ENCODE measurements at places on chromosomes 1 and 21.
A peak's percentile ranks its signal among the peaks of the same experiment; 100 is the strongest.

- no peak for DNase-seq
Measured at GRCh38 chr1:19892129-19892528, 9.9 kb downstream of the OTUD3 start.

GRCh38 chr1:167605576-167605975 is 24.5 kb upstream of the RCSD1 start:
- no peak for DNase-seq

DNA sequence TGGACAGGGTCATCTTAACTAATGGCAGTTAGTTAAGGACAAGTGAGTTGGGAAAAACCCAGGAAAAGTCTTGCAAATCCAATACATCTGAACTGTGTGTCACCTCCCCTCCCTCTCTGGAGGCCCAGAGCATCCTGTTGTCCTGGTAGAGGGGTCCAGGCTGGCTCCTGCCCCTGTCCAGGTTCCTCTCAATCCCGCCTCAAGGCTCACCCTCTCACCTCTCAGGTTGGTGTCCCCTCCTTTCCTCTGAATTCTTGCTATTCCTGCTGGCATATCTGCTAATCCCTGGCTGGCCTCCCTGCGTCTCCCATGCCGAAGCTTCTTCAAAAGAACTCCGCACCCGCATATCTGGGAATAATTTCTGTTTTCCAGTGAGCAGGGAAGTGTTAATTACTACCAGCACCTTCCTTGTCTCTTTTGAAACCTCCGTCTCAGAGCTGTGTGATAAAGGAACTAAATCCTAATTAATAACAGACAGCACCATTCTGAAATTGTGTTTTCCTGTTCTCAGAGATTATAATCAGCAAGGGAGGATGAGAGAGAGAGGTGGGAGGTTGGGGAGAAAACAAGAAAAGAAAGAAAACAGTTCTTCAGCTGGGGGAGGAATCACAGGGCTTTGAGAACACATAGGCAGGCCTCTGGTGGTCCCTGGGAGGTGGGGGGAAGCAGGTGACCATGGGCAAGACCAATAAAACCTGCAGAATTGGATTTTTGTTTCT is 568.0 kb downstream of the PTPRU start:
- DNase-seq: no peak

DNA sequence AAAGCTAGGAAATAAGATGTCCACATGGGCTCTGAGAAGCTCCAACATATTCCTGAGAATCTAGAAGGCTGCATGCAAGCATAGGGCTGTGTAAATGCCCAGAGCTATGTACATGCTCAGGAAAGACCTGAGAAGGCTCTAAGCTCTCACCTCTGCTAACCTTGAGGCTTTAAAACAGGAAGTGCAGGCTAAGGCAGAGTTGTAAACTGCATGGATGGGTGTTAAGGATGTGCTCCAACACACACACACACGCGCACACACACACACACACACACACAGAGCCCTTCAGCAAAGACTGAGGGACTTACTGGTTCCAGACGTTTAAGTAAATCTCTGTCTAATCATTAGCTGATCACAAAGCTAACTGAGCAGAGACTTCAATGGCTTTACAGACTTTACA is 162.9 kb downstream of the TRABD2B start:
- no peak for DNase-seq

GRCh38 chr1:41317361-41317760 is 43.9 kb upstream of the FOXO6 start:
- DNase-seq: no peak

- DNase-seq: no peak
Measured at GRCh38 chr1:3930301-3931006, 30.4 kb upstream of the C1orf174 start.

GRCh38 chr1:35962952-35963351 is 32.0 kb downstream of the AGO3 start:
- DNase-seq: no peak

GRCh38 chr1:198890214-198890930 is 251.5 kb downstream of the PTPRC start:
- DNase-seq: no peak

DNA sequence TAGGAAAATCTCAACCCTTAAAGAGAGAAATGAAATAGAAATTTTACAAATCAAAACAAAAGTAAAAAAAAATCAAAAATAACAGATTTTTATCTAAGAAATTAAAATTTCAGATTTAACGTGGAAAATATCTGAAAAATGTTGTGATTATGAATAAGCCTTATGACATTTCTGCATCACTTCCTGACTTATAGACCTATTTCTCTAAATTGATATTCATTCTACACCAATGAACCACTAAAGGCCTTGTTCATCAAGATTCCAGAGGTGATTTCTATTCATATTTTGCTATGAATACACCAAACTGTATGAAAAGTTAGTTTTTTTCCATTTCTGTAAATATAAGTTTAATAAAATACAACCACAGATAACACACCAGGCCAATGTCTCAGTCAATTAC is 261.5 kb downstream of the SMYD3 start:
- no peak for DNase-seq

- DNase-seq: no peak
Measured at GRCh38 chr1:20753589-20753988, 21.1 kb upstream of the SH2D5 start.

- DNase-seq: no peak
Measured at GRCh38 chr1:196309386-196309785, 298.9 kb downstream of the KCNT2 start.

DNA sequence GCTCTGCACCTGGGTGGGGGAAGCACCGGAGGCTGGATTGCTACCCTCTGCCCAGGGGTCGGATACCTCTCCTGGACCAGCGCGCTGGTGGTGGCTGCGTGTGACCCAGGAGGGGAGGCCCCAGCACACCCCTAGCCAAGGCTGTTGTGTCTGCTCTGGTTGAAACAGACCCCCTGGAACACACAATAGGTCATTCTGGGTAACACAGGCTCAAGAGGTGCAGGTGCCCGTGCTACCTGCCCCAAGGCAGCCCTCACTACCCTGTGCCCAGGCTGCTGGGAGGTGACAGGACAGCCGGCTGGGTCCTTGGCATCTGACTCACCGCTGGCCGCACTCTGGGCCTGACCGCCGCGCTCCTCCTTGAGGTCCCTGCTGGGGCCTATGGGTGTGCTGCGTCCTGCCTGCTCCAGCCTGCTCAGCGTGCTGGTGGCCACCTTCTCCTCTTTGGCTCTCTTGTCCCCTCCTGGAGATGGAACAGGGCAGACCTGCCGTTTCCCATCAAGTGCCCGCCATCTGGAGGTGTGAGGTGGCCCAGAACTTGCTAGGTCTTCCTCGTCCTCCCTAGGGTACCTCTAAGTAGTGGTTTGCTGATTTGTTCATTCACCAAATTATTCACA is 30.0 kb downstream of the ZBTB17 start:
- no peak for DNase-seq

DNA sequence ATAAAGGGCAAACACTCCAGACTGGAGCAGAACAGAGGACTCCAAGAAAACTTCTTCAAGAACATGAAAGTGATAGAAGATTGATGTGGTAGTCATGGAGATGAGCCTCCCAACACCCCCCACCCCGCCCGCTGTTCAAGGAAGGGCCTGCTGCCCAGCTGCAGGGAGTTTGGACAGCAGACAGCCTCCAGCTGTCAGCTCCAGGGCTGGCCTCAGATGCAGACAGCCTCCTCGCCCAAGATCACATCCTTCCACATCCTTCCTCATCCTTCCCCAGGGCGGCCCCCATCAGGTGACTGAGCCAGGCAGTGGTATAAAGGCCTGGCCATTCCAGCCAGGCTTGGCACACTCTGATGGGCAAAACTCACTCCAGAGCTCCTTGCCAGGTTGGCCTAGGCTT is 24.6 kb downstream of the HMGN2 start:
- DNase-seq: no peak

- DNase-seq: no peak
Measured at GRCh38 chr1:203098914-203099520, 13.2 kb upstream of the MYOG start.

GRCh38 chr1:43924516-43924915 is 9.1 kb upstream of the ARTN start:
- DNase-seq: no peak

DNA sequence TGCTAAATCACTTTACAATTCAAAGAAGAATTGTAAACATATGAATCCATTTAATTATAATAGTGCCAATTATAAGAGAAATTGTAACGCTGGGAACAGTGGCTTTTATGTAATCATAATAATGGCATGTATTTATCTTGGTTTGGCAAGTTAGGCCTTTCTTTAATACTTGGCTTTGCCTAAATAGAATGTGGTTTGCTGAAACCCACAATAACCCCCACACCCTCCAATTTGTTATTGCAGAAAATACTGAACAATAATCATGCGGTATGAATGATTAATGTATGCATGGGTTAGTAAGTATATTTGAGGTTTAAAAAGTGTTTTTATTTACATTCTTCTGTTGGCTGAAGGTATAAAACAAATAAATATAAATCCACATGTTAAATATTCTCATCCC is 138.2 kb downstream of the NFIA start:
- DNase-seq: peak; percentile 41

GRCh38 chr1:9344426-9345200 is 51.9 kb downstream of the SPSB1 start:
- DNase-seq: no peak

- no peak for DNase-seq
Measured at GRCh38 chr1:181669246-181669645, 185.9 kb downstream of the CACNA1E start.

GRCh38 chr1:29855561-29856160 is 619.3 kb downstream of the PTPRU start:
- no peak for DNase-seq

DNA sequence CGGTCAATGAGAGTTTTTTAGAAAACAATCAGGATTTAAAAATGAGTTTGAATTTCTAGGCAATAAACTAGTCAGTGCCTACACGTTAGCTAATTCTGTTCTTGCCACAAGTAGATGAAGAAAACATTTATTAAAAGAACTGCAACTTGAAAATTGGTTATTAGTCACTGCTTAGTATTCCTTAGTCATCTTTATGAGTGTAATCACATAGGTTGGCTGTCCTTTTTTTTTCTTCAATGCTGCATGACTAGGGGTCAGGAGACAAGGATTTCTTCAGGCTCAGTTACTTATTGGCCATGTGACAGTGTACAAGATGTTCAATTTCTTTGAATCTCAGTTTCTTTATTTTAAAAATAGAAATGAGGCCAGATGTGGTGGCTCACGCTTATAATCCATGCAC is 17.1 kb downstream of the SOAT1 start:
- DNase-seq: no peak

DNA sequence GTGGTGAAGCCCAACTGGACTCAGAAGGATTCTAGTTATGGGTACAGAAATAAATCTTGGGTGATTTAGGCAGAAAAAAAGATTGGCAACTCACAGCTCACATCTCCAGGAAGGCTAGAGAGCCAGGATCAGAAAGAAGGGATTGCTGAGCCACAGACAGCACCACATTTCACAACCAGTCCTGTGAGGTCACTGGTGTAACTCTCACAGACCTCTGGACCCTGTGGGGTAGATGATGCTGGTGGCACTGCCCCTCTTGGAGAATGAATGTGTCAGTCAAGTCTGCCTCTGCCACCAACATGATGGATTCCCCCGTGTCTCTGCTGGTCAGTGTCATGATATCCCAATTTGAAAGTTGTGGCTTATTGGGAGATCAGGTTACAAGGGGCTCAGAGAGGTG is 70.9 kb upstream of the HMCN1 start:
- DNase-seq: no peak

DNA sequence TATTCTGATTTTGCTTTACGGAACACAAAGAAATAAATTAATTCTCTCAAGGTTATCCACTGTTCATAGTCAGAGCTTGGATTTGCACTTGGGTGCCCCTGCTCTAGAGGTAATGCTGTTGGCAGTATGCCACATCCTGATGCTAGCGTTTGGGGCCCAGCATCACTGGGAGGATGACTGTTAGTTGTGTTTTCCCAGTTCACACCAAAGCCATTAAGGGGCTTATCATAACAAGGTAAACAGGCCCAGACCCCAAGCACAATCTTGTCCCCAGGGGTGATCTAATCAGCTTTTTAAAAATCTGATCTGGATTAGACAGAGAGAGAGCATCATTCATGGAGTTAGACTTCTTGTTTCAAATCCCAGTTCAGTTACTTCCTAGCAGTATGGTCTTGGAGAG is 60.2 kb upstream of the PBX1 start:
- no peak for DNase-seq

DNA sequence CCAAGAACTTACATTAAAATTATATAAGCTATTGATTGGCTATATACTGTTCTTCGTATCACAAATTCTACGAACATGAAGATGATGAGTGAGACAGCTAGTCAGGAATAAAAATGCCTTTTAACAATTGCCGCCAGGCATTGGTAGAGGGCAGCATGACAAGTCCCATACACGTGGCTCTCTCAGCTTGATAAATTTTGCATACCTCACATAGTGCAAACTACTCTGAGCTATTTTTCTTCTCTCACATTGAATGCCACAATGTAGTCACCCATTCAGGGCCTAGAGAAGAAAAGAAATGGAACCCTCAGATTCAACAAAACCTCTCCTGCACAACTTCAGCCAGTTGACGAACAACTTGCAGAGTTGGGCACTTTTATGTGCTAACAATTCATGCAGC is 27.0 kb upstream of the FMO2 start:
- no peak for DNase-seq

- DNase-seq: no peak
Measured at GRCh38 chr1:117036018-117036461, 24.1 kb upstream of the TTF2 start.
